H4 (cell line): ENCODE measurements at places on chromosomes 7 and 10. TPM values are rescaled to one million over a fixed set of nuclear protein-coding genes. Genes with fewer than 3 reads are reported as not detected.

- DNase-seq: peak; percentile 41
Observed at GRCh38 chr10:132684164-132684891, 101.6 kb downstream of the NKX6-2 start.

GRCh38 chr7:51472873-51473272 is 156.3 kb upstream of the COBL start:
- no peak for DNase-seq

GRCh38 chr7:4575254-4575653 is 106.8 kb upstream of the FOXK1 start:
- no peak for DNase-seq

GRCh38 chr10:124250506-124250905 is 157.1 kb upstream of the CHST15 start:
- DNase-seq: no peak

DNA sequence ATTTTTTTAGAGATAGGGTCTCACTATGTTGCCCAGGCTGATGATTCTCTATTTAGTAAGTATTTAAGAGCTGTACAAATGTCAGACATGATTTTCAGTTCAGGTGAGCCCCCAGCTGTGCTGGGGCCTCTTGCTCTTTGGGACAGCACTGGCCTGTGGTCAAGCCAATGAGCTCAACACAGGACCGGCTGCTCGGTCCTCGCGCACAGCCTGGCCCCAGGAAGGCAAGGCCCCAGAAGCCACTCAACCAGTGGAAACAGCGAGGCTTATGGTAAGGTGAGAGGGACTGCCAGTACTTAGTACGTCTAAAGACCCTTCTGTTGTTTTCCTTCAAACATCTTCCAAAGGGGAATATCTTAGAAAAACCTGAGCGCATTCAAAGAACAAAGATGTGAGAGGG is 211.8 kb downstream of the SKIDA1 start:
- DNase-seq: no peak

DNA sequence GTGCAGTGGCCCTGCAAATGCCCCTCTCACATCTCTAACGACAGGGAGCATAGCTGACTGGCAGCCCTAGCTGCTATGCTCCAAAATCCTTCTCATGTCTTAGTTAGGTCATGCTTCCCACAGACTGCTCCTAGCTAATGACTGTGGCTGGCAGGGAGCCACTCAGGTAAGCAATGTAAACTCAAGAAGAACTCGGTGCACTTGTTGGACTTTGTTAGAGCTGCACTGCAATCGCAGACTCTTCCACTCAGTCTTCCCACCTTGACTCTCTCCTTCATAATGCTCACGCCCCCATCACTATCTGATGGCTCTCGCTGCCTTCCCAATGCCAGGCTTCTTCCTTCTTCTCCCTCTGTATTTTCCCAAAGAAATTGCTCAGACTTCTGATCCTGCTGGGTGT is 24.0 kb downstream of the OR9A2 start:
- DNase-seq: no peak

- DNase-seq: no peak
Observed at GRCh38 chr10:98587156-98587837, 140.6 kb upstream of the HPS1 start.

GRCh38 chr10:54985732-54986131 is 184.7 kb upstream of the PCDH15 start:
- DNase-seq: peak; percentile 15

DNA sequence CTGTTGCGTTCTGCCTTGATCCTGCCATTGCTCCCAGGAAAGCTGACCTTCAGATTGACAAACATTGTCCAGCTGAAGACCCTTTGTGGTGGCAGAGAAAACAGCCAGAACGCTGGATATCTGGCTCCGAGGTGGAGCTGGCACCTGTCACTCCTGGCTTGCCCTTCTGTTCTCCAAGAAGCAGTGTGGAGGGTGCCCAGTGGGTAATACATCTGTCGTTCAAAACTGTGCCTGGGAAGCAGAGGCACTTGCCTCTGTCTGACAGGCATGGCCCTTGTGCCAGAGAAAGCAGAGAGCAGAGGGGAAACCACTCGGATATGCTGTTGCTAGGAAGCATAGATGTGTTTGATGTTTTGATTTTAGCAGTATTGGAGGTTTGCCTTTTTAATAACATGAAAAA is 231.4 kb downstream of the BMPER start:
- no peak for DNase-seq

- no peak for DNase-seq
Observed at GRCh38 chr7:109582211-109582610, 1012.5 kb downstream of the DNAJB9 start.

GRCh38 chr7:132387596-132387995 is 188.7 kb downstream of the PLXNA4 start:
- no peak for DNase-seq

- DNase-seq: no peak
Observed at GRCh38 chr7:6158424-6159096, 113.9 kb downstream of the CYTH3 start.

- no peak for DNase-seq
Observed at GRCh38 chr7:132402751-132403245, 173.5 kb downstream of the PLXNA4 start.

- DNase-seq: peak; percentile 28
Observed at GRCh38 chr10:103265717-103266329, 11.1 kb upstream of the INA start.

DNA sequence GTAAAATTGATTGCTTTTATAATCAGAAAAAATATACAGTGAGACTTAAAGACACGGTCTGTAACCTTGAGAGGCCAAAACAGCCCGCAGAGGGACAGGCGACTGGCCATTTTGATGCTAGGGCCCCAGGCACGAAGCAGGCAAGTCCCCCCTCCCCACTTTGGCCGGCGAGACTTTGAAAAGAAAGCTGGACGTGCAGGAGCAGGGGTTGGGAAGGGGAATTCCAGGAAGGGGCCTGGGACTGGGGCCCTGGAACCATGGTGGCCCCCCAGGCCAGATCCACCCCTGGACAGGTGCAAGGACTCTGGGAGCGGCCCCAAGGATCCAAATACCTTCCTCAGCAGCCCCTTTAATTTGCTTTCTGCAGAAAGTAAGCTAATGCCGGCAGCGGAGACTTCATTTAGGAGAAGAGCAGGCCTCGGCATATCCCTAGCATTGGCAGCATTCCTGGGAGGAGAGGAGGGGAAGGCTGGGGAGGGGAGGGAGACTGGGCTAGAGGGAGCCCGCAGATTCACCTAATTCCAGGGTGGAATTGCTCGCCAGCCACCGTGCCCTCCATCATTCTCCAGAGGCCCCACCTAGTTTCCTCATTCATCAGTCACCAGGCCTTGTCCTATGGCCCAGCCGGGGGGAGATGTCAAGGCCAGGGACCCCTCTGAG is 24.9 kb upstream of the TNRC18 start:
- DNase-seq: no peak

DNA sequence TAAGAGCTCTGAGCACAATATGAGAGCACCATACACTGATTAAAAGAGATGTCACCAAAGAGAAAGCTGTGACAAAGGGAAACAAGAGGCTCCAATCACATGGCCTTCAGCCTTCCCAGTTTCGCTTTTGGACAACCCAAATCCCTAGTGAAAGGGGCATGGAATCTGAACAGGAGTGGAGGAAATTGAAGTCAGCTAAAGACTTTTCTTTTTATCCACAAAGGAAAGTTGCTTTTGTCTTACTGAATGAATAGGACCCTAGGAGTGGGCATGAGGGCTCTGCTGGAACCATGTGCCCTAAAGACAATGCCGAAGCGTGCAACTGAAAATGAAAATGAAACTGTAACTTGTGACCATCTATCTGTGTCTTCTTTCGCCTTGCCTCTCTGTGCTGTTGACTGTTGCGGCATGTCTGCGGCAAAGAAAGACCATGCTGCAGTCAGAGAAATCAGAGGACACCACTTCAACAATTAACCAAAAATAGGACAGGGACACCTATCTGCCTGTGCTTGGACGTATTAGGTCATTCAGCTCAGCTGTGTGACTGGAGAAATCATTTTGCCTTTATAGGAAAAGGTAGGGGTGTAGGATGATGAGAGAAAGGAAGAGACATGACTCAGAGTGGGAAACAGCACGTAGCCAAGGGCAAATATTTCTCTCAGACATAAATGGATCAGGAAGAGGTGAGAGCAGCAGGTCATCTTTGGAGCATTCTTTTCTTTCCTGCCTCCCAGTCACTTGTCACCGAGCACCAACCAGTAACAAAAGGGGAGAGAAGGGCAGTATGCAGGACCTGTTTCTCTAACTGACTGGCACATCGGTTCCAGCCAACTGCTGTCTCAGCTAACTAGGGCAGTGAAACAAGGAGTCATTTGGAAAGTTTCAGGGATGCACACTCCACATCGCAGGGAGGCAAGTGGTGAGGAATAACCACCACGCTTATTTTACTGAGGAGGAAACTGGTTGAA is 12.3 kb downstream of the CAV2 start:
- peak; percentile 73 for DNase-seq

DNA sequence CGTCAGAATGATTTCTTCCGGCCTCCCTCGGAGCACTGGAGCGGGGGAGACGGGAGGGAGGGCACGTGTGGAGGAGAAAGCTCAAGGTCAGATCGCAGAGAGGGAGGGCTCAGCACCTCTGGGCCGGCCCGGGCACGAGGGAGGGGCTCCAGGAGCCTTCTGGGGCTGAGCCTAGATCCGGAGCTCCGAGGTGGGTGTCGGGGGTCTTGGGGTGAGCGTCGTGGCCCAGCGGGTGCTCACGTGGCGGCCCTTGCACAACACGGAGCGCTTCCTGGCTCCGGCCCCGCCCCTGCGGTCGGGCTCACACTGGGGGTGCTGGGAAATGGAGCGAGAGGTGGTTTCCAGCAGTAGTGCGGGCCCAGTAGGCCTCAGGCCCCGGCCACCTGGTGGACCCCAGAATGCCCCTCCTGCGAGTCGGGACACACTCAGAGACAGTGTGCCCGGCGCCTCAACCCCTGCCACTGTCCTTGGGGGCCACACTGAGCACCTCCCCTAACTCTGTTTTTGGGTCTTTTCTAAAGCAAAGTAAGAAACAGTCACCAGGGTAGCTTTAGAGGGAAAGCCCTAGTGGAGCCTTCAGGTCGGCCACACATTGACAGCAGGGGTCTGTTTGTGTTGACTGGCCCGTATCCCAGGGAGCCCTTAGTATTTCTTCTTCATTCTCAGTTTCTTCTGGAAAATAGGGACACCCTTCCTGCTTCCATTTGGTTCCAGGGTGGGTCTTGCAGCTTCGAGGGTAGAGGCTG is 798 bp downstream of the PPIF start:
- peak; percentile 63 for DNase-seq

DNA sequence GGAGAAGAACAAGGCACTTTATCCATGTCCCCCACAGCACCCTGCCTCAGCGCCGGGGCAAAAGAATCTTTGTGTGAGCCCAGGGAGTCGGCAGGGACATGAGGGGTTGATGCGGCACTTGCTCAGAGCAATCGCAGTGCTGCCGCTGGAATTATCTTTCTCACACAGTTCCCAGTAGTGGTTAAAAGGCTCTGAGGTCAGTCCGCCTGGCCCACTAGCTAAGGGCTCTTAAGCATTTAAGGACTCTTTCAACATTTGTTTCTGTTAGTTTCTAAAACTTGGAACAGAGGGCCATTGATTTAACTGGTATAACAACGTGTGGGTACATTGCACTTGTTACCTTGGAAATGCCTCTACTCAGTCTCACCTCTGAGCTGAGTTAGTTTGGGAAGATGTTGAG is 208.0 kb upstream of the C7orf33 start:
- no peak for DNase-seq

DNA sequence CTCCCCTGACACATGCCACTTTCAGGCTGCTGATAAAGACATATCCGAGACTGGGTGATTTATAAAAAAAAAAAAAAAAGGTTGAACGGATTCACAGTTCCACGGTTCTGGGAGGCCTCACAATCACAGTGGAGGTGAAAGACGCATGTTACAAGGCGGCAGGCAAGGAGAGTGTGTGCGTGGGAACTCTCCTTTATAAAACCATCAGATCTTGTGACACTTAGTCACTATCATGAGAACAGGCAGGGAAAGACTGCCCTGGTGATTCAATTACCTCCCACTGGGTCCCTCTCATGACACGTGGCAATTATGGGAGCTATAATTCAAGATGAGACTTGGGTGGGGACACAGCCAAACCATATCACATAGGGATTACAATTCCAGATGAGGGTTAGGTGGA is 181.5 kb downstream of the TCERG1L start:
- DNase-seq: no peak

DNA sequence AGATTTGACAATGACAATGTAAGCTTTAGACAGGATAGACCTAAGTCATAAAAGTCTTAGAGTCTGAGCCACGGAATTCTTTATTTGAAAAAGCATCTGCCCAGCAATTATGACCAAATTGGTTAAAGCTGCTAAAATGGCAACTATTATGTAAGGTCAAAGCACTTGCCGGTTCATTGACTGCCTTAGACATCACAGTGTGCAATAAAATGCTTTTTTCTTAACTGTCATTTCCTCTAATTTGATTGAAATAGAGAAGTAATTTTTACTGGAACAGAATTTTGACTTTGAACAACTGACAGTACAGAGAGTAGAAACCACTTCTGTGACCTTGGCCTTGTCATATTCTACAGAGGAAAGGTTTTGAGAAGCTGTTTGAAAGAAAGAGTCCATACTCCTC is 142.9 kb downstream of the THSD7A start:
- no peak for DNase-seq

GRCh38 chr10:73368238-73368637 is 9.6 kb upstream of the CFAP70 start:
- DNase-seq: no peak

- DNase-seq: peak; percentile 93
Observed at GRCh38 chr7:102273749-102274712, 12.6 kb upstream of the SH2B2 start.

GRCh38 chr10:129719889-129720590 is 244.0 kb downstream of the EBF3 start:
- DNase-seq: no peak

- no peak for DNase-seq
Observed at GRCh38 chr10:19713800-19714525, 102.3 kb upstream of the PLXDC2 start.

GRCh38 chr10:103227416-103227815 is 18.3 kb upstream of the RPEL1 start:
- DNase-seq: no peak

GRCh38 chr7:151724920-151725584 is 151.9 kb downstream of the PRKAG2 start:
- DNase-seq: no peak

The CPA1 gene
- not detected in 2 replicates for total RNA-seq

The ITIH5 gene
- 0.10 and 0.29 TPM in 2 replicates for total RNA-seq

The HMX3 gene
- total RNA-seq: 0.45 TPM in 1 of 2 replicates, not detected in the other

The EGR2 gene
- total RNA-seq: 0.39 and 1.1 TPM in 2 replicates

The HMX2 gene
- 0.27 TPM in 1 of 2 replicates, not detected in the other for total RNA-seq

The SPACDR gene
- total RNA-seq: 0.84 and 1.0 TPM in 2 replicates

The NPY4R2 gene
- total RNA-seq: 0.12 TPM in 1 of 2 replicates, not detected in the other

The RET gene
- 0.04 TPM in 1 of 2 replicates, not detected in the other for total RNA-seq

The SCART1 gene
- total RNA-seq: 0.37 and 0.47 TPM in 2 replicates

The SPDYE2B gene
- total RNA-seq: not detected in 2 replicates

The SSC4D gene
- total RNA-seq: 1.6 and 2.0 TPM in 2 replicates

The CACNA2D1 gene
- 28.0 and 33.2 TPM in 2 replicates for total RNA-seq

The ZNF239 gene
- total RNA-seq: 5.7 TPM in 2 replicates

The TFR2 gene
- 0.25 TPM in 1 of 2 replicates, not detected in the other for total RNA-seq

The ZNF680 gene
- 15.2 and 18.0 TPM in 2 replicates for total RNA-seq

The GPER1 gene
- total RNA-seq: 0.97 and 1.5 TPM in 2 replicates
